ENCODE measurements at places on chromosomes 5 and 9.
A peak's percentile ranks its signal among the peaks of the same experiment; 100 is the strongest.

- no peak for DNase-seq
Measured at GRCh38 chr9:27337236-27337635, 40.3 kb upstream of the EQTN start.

DNA sequence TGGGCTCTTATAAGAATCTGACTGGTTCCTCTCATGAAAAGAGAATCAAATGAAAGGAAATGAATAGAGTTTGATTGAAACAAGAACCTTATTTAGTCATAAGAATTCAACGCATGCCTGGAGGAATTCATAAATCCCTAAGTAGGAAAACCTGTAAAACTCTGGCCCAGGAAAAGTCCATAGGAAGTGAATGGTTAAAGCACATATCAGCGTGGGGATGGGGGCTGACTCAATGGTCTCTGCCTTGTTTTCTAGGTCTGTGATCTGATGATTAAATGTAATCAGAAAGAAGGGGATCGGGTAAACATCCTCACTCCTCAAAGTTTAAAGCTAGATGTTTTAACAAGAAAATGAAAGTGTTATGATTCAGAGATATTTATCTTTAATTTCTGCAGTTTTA lies 759.4 kb upstream of the C9orf72 start:
- no peak for DNase-seq

DNA sequence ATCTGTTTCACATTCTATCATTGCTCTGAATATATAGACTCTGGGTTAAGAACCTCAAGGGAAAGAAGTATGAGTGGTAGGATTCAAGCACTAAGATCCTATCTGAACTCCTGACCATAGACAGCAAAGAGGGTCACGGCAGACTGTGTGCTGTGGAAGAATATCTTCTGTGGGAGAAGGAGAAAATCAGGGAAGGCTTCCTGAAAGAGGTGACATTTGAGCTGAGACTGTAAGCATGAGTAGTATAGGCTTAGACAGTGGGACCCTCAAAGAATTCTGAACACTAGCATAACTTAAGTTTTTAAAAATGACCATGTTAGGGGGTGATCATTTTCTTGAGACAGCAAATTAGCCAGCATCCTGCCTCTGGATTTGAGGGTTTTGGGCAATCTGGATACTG lies 3.9 kb downstream of the FRRS1L start:
- no peak for DNase-seq

- DNase-seq: no peak
Measured at GRCh38 chr5:156350256-156350655, 23.3 kb downstream of the SGCD start.

GRCh38 chr9:132970324-132971062 lies 8.0 kb upstream of the GFI1B start:
- DNase-seq: no peak

GRCh38 chr5:139676951-139677735 lies 29.0 kb downstream of the CXXC5 start:
- no peak for DNase-seq

DNA sequence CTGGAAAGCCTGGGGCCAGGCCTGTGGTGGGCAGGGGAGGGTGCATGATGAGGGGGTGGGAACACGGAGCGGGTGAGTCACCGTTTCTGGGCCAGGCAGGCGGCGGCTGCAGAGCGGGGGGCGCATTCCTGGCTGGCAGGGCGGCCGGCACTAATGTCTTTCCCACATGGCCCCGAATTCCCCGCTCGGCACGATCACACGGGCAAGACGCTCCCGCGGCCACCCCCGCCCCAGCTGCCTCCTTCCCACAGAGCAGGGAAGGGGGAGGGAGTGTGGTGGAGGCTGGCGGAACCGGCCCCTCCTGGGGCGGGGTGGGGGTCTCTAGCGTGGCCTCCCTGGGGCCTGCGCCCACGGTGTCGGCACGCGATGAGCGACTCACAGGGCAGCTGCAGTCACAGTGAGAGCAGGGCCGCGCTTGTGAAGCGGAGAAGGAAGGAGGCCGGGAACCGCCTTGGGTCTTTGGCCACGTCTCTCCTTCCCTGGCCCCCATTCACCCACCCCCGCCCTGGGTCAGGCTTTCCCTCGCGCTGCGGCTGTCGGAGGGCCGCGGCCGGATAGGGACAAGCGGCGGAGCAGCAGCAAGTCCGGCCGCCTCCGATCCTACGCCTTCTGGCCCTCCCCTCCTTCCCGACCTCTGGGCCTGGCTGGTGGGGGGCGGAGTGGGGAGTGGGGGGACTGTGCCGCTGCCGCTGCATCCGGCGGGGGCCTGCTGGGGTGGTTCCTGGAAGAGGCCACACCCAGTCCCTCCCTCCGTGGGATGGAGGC lies 48.9 kb downstream of the CXXC5 start:
- DNase-seq: peak; percentile 72

- DNase-seq: peak; percentile 66
Measured at GRCh38 chr9:79023134-79023580, 548.6 kb upstream of the TLE4 start.

- no peak for DNase-seq
Measured at GRCh38 chr9:24007185-24007584, 181.1 kb upstream of the ELAVL2 start.

GRCh38 chr5:124200381-124200780 lies 546.1 kb downstream of the ZNF608 start:
- DNase-seq: no peak

DNA sequence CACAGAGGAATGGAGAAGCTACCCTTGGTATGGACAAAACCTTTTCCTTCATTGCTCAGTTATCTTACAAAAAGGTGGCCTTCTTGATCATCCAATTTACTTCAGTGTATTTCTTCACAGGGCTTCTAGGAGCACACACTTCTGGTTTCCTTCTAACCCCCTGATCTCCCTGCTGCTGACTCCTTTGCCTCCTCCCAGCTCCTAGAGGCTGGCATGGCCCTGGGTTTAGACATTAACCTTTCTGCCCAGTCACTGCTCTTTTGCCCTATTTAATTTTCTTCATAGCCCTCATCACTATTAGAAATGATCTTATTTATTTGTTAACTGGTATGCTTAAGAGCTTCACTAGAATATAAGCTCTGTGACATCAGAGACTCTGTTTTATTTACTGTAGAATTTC lies 63.2 kb downstream of the ANKRD55 start:
- no peak for DNase-seq

Data from H54 (cell line).